ENCODE measurements at places on chromosomes 13 and 19. TPM values are rescaled to one million over a fixed set of nuclear protein-coding genes. Genes with fewer than 3 reads are reported as not detected.

The ZNF701 gene
- 14.6 TPM for total RNA-seq

The AMER2 gene
- not detected for total RNA-seq

The KLF1 gene
- not detected for total RNA-seq

GRCh38 chr13:79459906-79460305, 21.0 kb upstream of the NDFIP2 start:
- peak; percentile 46 for DNase-seq

DNA sequence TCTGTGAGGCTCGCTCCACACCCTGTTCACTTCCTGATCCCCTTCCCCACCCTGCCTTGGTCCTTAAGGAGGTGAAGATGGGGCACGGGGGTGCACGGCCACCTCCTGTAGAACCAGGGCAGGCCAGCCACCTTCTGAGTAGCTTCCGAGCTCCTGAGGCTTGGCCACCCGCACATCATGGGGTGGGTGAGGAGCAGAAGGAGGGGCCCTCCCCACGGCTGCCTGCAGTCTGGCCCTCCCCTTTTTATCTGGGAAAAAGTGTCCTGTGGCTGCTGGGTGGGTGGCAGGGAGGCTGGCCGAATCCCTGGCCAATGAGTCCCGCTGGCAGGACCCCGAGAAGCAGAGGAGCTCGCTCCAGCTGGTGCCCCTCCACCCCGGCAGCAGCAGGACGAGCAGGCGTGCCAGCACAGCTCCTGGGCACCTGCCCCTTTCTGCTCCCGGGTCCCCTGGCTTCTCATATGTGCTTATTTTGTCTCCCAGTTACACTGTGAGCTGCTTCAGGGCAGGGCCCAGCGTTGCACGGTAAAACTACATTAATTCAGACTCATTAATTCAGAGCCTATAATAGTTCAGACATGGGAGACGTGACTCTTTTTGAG, 135.0 kb downstream of the KDM4B start:
- no peak for DNase-seq

- DNase-seq, result peak; percentile 97
These were observed 212.8 kb downstream of the SLITRK6 start for GRCh38 chr13:85586422-85586831.

GRCh38 chr13:70253834-70254233, 145.6 kb upstream of the KLHL1 start:
- DNase-seq, result peak; percentile 23

GRCh38 chr13:72258340-72258981, 391.5 kb upstream of the DACH1 start:
- no peak for DNase-seq

GRCh38 chr19:1863638-1864479, 480 bp upstream of the KLF16 start:
- peak; percentile 88 for DNase-seq

DNA sequence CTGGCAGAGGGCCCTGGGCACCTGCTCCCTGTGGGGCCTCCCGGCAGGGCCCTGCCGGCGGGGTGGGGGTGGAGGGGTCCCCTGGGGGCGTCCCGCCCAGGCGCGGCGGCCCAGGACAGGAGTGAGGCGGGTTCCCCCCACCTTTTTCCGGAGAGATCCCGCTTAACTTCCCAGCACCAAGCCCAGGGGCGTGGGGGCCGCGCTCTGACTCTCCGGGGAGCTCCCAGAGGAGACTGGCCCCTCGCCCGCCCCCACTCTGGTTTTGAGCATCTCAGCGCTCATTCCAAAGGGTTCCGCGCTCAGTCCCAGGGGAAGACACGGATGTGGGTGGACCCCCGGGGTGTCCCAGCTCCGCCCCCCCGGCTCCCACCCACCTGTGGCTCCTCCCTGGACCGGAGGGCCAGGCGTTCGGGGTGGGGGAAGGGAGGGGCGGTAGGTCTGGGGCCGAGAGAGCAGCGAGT, 476 bp downstream of the C2CD4C start:
- DNase-seq, result no peak
